ENCODE measurements at places on chromosomes 6 and 20.

DNA sequence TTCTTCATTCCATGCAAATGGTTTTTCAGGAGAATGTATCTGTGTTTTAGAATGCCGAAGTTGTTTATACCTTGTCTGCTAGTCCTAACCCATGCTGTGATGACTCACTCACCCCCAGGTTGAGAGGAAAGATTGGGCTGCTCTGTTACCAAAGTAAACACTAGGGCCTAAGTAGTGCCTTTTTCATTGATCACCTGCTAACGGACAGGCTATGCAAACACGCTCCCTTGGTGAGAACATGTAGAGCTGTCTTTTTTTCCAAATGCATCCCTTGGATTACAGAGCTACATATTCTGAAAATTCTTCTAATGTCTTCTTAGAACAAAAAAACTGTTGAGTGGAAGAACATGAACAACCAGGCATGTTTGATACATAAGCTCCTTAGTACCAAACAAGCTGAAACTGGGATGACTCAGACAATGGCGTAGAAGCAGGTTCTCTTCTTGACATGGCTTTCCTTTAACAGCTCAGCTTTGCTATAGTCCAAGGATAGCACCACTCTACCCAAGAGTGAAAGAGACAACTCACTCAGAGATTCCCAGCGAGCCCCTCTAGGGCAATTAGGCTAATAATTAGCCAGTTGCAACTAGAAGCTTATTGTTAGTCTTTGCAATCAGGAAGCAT lies 20.5 kb downstream of the PERP start:
- no peak for DNase-seq

DNA sequence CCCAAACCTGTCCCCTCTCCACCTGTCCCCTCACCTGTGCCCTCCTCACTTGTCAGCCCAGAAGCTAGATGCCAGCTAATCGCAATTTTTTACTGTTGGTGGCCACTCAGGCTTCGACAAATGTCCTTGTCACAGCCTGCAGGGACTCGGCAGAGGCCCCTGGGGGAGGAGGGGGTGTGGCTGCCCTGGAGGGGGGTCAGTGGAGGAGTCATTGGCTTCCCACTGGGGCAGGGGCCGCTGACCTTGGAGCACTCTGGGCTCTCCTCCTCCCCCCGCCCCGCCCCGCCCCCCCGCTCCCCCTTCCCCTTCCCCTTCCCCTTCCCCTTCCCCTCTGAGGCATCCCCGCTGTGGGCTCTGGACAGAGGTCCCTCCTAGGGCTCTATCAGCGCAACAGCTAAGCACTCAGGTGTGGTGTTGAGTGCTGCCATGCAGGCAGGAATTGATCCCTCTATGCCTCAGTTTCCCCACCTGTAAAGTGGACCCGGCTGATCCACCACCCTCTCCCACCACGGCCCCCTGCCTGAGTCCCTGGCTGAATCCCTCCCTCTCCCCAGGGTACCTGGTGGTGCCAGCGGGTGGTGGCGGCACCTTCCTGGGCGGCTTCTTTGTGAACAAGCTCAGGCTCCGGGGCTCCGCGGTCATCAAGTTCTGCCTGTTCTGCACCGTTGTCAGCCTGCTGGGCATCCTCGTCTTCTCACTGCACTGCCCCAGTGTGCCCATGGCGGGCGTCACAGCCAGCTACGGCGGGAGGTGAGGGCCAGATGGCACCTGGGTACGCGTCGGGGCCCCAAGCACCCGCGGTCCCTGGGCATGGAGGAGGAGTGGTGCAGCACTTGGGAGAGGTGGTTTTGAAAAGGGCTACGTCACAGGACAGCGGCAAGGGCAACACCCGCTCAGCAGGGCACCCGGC lies 23.8 kb downstream of the SLCO4A1 start:
- DNase-seq, result no peak

DNA sequence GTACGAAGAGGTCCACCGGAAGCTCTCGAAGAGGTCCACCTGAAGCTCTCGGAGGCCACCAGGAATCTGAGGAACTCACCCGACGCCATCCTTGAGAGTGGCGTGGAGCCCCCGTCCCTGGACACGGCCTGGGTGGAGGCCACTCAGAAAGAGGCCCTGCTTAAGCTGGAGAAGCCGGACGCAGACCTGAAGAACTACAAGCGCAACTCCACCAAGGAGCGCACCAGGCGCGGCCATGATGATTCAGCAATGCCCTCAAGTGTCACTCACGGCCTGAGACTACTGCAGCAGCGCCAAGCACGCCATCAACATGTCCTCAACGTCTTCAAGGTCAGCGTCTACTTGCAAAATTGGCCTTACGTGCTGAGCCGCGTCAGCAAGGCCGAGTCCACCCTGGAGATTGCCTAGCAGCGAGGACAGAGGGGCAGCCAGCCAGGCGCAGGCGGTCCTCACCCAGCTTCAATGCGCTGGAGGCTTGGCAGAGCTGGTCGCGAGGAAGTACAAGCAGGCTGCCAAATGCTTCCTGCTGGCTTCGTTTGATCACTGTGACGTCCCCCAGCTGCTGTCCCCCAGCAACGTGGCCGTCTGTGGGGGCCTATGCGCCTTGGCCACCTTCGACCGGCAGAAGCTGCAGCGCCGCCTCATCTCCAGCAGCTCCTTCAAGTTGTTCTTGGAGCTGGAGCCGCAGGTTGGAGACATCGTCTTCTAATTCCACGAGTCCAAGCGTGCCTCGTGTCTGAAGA lies 7.7 kb upstream of the GJA10 start:
- no peak for DNase-seq

DNA sequence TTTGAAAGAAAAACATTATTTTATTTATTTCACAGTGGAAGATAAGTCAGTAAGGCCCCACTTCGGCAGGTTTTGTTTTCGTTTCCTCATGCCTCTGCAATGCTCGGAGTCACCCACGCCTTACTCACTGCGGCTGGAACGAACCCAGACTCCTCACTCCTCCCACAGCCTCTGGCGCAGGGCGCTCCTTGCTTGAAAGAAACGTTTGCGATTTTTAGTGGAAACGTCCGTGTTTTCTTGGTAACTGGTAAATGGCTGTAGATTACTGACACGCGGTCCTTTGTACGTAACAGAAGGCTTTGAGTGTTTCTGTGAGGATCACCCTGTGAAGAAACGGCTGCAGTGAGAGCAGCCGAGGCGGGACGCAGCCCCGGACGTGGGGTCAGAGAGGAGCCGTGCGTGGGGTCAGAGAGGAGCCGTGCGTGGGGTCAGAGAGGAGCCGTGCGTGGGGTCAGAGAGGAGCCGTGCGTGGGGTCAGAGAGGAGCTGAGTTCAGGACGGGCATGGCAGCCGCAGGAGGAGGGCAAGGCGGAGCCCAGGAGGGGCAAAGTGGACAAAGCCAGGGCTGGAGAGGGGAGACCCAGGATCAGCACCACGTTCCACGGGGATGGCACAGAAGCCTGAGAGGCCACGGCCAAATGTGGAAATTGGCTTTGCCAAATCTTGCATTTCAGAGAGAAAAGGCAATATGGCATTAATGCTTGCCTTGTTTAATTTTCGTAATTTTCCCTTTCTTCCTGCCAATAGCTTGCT lies 198.6 kb upstream of the THBS2 start:
- DNase-seq, result no peak

DNA sequence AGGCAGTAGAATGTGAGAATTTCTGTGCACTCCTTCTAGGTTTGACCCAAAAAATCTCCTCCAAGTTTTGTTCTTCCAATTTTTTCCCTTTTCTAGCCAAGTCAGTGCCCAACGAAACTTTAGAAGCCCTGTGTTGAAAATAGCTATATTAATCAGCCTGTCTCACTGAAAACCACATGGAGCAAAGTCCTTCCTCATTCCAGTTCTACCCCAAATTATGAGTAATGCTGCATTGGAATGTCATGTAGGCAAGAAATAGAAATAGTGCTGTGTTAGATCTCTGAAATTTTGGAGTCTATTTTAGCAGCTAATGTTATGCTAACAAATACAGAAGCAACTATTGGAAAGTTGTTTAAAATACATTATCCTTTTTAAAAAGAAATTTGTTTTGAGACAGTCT lies 725.5 kb downstream of the TBC1D32 start:
- DNase-seq, result peak; percentile 36

GRCh38 chr20:49508435-49509199 lies 26.1 kb upstream of the KCNB1 start:
- peak; percentile 38 for DNase-seq

GRCh38 chr6:143976806-143977349 lies 31.2 kb downstream of the PLAGL1 start:
- DNase-seq, result no peak

DNA sequence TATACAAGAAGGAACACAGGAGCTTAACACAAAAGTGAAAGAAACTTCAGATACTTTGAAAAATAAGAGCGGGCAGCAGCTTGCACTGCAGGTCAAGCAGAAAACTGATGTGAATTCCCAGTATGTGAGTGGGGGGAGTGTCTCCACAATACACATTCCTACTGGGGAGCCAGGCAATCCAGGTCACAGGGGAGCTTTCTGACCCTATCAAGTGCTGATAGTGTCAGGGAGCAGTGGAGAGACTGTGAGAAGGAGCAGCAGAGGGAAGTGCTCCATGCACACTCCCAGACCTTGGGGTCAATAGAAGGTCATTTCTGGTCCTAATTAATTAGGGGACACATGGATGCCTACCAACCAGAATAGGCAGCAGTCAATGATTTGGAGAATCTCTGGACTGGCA lies 59.4 kb downstream of the PDSS2 start:
- no peak for DNase-seq

DNA sequence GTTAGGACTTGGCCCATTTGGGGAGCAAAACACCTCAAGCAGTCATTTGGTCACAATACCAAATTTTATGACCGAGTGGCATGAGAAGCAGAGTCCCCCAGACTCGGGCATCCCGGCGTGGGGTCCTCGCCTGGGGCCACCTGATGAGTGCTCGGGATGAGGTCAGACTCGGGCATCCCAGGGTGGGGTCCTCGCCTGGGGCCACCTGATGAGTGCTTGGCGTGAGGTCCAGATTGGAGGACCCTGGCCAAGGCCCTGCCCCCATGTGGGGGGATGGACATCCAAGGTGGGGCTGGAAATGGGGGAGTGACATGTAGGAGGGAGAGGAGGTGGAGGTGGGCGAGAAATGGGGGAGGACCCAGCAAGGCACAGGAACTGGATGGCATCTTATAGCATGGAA lies 56.1 kb upstream of the CST7 start:
- no peak for DNase-seq

- peak; percentile 37 for DNase-seq
Observed at GRCh38 chr6:8589941-8590729, 154.8 kb upstream of the SLC35B3 start.

- DNase-seq, result no peak
Observed at GRCh38 chr6:139016337-139017213, 12.0 kb upstream of the ABRACL start.

GRCh38 chr20:36519944-36520343 lies 21.4 kb upstream of the MYL9 start:
- DNase-seq, result no peak

- DNase-seq, result no peak
Observed at GRCh38 chr6:134508862-134509498, 191.1 kb upstream of the SGK1 start.

- peak; percentile 17 for DNase-seq
Observed at GRCh38 chr6:105592329-105592728, 189.4 kb upstream of the PREP start.

DNA sequence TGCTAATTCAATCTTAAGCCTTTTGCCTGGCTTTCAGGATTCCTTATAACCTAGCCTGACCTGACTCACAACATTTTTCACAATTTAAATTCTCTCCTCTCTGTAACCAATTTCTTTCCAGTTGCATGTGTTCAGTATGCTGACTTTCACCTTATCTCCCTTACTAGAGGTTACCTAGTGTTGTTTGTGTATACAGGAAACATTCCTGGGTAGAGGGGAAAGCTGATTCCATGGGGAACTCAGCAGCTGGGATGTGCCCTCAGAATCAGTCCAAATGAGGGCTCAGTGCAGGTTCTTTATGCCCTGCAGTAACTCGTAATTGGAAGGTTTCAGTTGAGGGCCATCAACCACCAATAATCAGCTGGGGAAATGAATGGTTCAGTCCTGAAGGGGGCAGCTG lies 18.5 kb downstream of the PKIB start:
- DNase-seq, result no peak

GRCh38 chr20:25249198-25249931 lies 1.5 kb downstream of the PYGB start:
- no peak for DNase-seq

DNA sequence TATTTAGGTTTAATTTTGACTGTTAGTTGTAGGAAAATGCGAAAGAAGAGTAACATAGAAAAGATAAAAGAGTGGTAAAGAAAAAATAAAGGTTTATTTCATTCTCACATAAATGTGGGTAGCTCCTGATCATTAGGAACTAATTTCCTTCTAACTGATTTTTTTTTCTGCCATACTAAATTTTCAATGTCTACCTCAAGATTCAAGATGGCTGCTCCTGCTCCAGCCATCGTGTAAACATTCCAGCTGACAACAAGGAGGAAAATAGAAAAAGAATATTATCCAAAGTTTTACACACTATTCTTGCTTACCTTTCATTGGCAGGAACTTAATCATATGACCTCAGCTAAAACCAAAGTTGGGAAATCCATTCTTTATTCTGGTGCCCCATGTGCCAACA lies 488.2 kb downstream of the LMBRD1 start:
- DNase-seq, result no peak

DNA sequence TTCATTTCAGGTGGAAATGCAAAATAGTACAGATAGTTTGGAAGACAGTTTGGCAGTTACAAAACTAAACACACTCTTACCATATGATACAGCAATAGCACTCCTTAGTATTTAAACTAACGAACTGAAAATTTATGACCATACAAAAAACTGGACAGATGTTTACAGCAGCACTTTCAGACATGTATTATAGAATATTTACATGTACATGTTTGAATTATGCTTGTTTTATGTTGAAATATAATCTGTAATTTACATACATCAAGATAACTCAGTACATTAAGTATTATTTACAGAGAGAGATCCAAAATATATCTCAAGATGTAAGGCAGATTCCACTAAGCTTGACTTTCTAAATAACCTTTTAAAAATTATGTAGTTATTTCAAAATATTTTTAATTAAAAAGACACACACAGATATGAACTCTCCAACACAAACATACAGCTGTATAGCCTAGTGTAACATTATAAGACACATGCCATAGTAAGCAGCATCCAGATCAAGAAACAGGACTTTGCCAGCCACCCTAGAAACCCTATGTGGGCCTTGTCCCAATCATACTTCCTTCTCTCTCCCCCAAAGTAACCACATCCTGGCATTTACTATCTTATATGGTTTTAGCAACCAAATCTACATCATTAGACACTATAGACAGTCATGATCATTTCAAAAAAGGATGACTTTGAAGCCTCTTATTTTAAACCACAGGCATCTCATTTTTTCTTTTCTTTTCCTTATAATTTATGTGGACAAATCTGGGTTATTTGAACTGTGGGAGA lies 82.2 kb downstream of the MAN1A1 start:
- no peak for DNase-seq

Data from ACHN (cell line).